ENCODE measurements at places on chromosomes 7 and 10.

DNA sequence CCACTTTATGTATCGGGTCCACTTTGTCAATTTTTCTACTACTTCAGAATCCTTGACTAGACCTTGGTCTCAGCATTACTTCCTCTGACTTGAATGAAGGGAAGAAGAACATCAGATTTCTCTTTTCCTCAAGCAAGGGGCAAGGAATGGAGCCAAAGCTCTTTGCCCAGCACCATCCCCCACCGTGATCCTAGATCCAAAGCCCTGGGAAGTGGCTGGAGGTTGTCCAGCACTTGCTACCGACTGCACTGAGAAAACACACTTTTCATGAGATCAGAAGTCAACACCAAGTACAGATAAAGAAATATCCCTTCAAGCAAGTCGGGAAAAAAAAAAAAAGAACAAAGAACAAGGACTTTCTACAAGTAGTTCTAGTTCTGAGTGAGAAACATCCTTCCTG is 102.1 kb upstream of the DDC start:
- no peak for DNase-seq

- DNase-seq: no peak
Measured at GRCh38 chr10:12513775-12514673, 164.7 kb downstream of the CAMK1D start.

DNA sequence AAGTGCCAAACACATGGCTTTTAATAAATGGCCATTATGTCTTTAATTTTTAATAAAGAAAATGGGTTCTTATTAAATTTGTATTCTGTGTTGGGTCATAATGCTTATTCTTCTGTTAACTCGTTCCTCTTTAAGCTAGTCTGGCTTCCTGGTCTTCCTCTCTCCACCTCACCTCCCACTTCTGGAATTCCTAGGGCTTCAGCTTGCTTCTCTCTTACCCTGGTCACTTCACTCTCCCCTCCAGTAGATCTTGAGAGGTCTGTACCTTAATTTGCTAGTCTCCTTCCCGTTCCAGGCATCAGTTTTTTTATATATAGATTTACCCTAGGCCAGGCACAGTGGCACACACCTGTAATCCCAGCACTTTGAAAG is 111.2 kb downstream of the RALA start:
- no peak for DNase-seq

GRCh38 chr7:156858523-156858922 is 34.5 kb downstream of the LMBR1 start:
- no peak for DNase-seq

GRCh38 chr7:137590071-137590755 is 246.7 kb upstream of the PTN start:
- DNase-seq: no peak

DNA sequence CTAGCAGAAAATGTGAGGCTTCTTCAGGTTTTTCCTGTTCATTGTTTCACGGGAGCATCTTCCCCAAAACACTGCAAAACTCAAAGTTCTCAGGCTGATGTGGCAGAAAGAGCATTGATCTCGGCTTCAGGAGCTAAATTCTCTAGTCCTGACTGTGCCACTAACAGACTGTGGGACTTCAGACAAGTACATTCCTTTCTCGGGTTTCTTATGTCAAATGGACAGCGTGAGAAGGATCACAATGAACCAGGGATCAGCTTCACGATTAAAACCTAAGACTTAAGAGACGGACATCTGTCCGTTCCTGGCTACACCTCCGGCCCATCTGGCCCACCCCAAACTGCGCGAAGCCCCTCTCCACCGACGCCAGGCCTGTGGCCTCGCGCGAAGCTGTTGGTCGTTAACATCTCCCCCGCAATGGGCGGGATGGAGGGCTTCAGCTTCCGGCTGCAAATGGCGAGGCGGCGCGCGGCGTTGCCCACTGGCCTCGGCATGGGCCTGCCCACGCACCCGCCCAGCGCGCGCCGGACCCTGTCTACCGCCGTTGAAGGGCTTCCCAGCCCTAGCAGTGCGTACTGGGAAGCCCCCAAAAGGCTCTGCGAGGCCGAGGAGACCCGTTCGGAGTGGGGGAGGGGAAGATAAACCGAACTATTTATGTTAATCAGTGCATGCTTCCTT is 549 bp upstream of the DDX50 start:
- no peak for DNase-seq

DNA sequence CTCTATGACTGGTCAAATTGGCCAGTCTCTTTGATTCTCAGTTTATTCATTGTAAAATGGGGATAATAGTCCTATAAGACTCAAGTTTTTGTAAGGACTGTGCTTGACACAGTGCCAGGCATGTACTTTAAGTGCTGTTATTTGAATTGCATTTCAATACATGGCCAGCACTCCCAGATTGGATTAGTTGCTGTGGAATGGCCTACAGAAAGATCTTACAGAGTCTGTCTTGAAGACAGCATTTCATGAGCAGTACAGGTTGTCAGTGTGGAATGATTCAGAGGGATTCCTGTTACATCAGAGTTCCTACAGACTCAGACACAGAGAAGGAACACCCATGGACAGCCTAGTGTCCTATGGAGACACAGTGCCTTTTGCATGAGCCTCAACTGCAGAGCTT is 238.1 kb upstream of the BMPER start:
- no peak for DNase-seq

- DNase-seq: no peak
Measured at GRCh38 chr7:156039194-156039593, 226.9 kb upstream of the SHH start.

GRCh38 chr7:130491841-130492522 is at the start of gene MEST:
Gene MEST (plus strand): TSS chr7:130492085. CDS start chr7:130492314, 229 bp downstream.
- DNase-seq: no peak

GRCh38 chr10:86597306-86597705 is 57.0 kb upstream of the OPN4 start:
- no peak for DNase-seq

GRCh38 chr10:8346861-8347260 is 292.4 kb downstream of the GATA3 start:
- no peak for DNase-seq

DNA sequence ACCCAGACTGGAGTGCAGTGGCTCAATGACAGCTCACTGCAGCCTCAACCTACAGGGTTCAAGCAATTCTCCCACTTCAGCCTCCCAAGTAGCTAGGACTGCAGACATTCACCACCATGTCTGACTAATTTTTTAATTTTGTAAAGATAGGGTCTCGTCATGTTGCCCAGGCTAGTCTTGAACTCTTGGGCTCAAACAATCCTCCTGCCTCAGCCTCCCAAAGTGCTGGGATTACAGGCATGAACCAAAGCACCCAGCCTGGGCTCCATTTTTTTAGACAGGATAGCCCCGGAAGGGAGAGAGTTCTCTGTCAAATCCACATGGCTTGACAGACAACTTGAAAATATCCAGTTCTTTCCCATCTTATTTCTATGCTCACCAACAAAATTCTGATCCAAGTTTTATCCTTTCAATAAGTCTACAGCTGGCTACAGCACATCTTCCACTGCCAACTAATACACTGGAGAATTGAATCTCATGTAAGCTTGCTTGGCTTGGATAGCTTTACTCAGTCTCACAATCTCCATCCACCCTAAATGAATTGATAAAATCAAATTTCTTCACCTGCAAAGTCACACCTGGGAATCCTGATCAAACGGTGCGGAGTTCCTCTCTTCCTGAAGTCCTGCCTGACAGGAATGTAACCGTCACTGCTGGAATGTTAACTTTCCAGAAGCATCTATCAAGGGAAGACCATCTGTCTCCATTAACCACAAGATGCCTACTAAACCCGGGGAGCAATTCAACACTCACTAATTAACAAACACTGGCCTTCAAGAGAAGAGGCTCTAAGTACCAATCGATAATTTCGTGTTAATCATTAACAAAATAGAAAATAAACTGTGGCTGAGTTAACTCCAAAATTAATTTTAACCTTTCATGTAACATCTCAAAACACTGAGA is 239.7 kb upstream of the MKLN1 start:
- no peak for DNase-seq

GRCh38 chr10:137031-137430 is 1.8 kb downstream of the ZMYND11 start:
- no peak for DNase-seq

- DNase-seq: no peak
Measured at GRCh38 chr7:6284461-6285360, 12.3 kb upstream of the CYTH3 start.

GRCh38 chr10:47047577-47048525 is 136.6 kb downstream of the PTPN20 start:
- DNase-seq: no peak

DNA sequence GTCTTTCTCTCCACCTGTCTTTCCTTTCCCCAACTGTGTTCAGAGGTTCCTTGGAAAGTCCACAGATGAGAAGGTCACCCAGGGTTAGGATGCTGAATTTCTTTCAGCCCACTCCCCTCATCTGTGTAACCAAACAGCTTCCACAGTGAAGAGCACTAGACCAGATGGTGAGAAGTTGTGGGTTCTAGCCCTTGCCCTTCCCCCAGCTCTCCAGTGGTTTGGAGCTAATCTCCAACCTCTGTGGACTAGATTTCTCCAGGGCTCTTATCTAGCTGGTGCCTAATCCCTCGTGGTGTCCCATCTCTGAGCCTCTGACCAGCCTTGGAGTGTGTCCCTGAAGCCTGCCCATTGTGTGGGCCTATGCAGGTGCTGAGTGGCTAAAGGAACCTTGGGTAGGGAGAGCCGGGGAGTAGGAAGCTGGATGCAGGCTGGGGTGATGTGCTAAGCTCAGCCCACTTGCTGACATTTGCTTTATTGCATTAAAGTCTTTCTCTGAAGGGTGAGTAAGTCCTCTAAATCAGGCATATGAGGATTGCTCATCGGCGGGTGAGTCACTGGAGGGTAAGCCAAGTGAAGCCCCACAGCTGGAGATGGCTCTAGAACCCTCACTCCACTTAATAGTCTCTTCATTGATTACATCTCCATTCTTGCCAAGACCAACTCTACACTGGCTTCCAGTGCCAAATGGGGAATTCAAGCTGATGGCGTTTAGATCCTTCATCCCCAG is 14.9 kb downstream of the DUSP5 start:
- DNase-seq: peak; percentile 81

- no peak for DNase-seq
Measured at GRCh38 chr10:113087165-113088029, 137.3 kb downstream of the TCF7L2 start.

DNA sequence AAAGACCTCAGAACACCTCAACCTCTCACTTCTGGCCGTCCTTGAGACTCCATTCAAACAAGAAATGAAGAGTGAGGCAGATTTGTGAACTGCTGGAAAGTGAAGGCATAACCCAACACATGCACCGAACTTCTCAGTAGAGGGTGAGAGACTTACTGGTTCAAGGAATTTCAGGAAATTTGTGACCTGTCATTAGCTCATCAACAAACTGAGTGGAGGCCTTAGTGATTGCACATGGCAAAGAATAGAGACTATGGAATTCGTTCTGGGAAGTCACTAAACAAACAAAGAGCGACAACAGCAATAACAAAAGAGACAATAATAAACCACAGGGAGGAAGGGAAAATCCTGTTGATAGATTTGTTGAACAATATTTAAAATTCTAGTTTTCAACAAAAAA is 125.0 kb upstream of the AKR1E2 start:
- no peak for DNase-seq

GRCh38 chr7:46137725-46138124 is 216.7 kb upstream of the IGFBP3 start:
- no peak for DNase-seq

GRCh38 chr10:28284126-28284525 is 18.7 kb downstream of the MPP7 start:
- no peak for DNase-seq

DNA sequence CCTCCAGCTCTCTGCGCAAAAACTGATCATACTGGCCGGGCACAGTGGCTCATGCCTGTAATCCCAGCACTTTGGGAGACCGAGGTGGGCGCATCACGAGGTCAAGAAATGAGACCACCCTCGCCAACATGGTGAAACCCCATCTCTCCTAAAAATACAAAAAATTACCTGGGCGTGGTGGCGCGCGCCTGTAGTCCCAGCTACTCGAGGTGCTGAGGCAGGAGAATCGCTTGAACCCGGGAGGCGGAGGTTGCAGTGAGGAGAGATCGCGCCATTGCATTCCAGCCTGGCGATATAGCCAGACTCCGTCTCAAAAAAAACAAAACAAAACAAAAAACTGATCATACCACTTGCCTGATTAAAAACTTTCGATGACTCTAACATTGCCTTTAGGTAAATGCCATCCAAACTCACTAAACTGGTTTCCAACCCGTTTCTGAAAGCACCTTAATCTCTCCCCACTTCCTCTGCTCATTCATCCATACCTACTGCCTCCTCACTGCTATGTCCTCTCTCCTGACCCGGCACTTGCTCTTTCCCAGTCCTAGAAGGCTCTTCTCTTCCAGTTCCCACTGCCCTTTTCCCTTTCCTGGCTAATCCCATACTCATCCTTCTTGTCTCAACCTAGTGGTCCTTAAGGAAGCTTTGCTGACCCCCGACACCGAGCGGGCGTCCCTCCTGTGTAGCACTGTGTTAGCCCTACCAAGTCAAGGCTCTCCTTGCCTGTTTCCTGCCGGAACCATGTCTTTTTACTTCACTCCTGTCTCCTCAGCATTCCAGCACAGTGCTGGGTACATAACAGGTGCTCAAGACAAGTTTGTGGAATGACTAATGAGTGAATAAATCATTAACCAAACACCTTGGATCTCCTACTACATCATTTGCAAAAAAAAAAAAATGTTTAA is 686 bp upstream of the MIOS start:
- DNase-seq: no peak

DNA sequence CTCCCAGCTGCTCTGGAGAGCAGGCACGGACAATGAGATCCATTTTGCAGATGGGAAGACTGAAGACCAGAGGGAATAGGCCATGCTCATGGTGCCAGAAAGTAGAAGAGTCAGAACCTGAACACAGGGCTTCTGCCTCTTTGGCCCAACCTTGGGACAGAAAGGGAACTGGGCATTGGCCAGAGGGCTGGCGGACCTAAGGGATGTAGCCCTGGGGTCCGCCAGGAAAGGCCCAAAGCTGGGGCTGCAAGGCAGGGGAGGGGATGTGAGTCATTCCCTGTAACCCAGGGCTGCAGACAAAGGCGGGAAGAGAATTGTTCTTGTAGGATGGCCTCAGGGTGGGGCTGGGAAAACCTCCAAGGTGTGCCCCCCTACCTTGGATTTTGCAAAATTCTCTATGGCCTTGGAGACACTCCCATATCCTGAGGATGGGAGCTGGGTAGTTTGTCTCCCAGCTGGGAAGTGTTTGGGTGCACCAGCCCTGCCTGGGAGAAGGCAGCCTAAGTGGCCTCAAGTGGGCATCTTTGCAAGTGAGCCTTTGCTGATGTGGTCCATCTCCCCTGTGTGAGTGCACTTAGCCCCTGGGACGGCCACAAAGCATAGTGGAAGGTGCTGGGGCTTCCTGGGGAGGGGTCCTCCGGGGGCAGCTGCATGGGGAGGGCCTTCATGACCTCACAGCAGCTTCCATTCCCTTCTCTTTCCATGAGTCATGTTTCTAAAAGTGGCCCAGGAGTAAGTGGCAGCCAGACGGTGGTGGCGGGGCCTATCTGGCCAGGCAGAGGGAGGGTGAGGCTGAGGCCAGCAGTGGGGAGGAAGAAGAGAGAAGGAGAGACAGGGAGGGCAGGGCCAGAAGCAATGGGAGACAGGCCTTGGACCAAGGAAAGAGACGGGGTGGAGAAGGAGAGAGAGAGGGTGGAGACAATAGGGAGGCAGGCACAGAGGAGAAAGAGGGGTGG is 9.2 kb downstream of the AQP1 start:
- DNase-seq: no peak

- DNase-seq: no peak
Measured at GRCh38 chr10:15439341-15439842, 68.3 kb upstream of the FAM171A1 start.
